ENCODE measurements at places on chromosomes 2 and 18.

DNA sequence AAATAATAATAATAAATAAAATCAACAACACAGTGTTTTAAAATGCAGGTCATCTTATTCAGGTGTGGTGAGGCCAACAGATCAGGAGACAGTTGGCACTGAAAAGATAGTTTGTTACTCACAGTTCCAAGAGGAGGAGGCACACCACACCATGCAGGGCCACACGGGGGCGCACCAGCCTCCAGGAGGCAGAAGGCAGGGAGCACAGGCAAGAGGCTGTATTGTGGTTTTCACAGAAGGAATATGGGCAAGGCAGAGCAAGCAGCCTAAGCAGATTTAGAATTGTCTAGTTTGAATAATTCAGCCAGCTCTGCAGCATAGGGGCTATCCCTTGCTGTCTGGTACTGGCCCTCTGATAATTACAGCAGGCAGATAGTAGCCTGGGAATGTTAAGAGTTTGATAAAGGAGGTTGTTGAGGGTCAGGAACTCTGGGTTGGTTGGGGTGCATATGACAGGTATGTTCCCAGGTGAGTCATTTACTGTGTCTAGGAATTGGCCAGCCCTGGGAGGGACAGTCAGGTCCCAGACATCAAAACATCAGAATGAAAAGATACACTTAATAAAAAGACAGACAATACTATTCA lies 31.3 kb downstream of the KIAA2012 start:
- DNase-seq = no peak

- DNase-seq = no peak
Observed at GRCh38 chr2:71067567-71068217, 756 bp upstream of the NAGK start.

- no peak for DNase-seq
Observed at GRCh38 chr2:203687165-203687564, 19.3 kb upstream of the CD28 start.

GRCh38 chr2:121140734-121141133 lies 144.3 kb downstream of the TFCP2L1 start:
- no peak for DNase-seq

DNA sequence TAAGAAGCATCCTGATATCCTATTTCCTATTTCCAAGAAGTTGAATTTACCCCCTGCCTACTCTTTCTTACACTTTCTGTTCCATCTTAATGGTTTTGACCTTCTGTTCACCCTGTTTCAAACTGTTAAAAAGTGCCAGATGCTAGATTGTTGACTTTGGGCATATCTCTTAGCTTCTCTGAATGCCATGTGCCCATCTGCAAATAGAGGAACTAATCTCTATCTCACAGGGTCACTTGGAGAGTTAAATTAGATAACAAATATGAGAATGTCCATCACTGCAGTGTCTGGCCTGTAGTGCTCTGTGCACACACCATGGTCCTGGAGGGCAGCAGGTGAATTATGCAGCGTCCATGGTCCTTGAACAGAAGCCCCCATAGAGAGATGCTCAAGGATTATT lies 83.8 kb downstream of the LRATD1 start:
- no peak for DNase-seq

GRCh38 chr2:171999161-171999560 lies 592 bp upstream of the METAP1D start:
- no peak for DNase-seq

GRCh38 chr18:78640246-78640995 lies 339.2 kb upstream of the SALL3 start:
- no peak for DNase-seq

DNA sequence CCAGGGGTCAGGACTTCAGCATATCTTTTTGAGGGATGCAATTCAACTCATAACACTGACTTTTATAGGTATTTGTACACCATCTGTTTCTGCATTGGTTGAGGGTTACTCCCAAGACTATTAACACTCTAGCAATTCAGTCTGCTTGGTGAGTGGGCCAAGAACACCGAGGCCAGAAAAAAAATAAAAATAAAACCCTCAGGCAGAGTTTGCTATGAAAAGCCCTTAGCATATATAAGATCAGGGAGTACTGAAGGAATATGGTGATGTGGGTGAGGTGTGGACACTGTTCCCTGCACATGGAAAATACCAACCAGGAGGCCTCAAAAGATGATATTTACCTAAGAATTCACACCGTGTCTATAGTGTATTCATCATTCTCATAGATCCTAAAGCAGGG lies 383.2 kb upstream of the UBE2E3 start:
- DNase-seq = no peak

DNA sequence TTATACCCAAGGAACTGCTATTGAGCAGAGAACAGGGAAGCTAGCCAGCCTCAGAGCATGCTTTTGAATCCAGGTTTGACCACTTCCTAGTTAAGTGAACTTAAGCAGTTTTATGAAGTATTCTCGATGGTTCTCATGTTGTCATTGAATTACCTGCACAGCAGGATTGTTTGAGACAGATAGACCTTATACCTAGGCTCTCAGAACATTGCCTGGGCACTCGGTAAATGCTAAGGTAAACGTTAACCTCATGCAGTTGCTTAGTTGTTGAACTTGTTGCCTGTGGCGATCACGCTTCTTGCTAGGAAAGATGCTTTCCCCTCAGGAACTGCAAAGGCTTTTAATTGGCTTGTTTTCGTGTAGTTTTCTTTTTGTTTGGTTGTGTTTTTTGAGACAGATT lies 34.0 kb upstream of the CHMP1B start:
- DNase-seq = no peak

- DNase-seq = no peak
Observed at GRCh38 chr2:15980605-15981098, 40.3 kb downstream of the MYCN start.

DNA sequence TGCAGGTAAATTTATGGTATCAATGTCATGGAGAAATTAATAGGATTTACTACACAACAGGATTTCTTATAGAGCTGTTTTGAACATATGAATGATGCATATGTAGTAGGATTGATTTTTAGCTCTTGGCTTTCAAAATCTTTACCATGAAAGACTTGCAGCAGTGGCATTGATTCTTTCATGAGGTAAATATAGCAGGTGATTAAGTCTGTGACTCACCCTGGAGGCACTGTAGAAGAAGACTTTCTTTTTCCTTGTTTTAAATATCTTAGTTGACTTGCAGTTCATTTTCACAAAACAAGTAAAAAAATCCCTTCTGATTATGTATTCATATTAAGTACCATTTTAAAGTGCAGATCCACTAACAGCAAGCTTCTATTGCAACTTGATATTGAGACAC lies 463.0 kb downstream of the FBXO15 start:
- no peak for DNase-seq

DNA sequence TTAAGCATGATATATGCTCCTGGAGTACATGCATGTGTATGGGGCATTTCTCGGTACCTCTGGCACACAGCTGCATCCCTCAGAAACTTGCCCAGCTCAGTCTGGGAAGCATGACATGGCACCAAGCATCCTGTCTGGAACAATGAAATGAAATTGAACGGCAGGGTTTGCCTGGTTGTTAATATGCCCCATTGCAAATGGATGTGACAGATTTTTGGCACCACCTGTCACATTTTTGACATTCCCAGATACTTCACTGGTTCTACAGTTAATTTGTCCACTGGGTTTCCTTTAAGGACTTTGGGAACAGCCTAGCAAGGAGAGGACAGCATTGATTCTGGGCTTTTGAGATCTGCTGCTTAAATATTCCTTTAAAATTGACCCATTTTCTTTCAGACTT lies 305.8 kb downstream of the TSN start:
- no peak for DNase-seq

DNA sequence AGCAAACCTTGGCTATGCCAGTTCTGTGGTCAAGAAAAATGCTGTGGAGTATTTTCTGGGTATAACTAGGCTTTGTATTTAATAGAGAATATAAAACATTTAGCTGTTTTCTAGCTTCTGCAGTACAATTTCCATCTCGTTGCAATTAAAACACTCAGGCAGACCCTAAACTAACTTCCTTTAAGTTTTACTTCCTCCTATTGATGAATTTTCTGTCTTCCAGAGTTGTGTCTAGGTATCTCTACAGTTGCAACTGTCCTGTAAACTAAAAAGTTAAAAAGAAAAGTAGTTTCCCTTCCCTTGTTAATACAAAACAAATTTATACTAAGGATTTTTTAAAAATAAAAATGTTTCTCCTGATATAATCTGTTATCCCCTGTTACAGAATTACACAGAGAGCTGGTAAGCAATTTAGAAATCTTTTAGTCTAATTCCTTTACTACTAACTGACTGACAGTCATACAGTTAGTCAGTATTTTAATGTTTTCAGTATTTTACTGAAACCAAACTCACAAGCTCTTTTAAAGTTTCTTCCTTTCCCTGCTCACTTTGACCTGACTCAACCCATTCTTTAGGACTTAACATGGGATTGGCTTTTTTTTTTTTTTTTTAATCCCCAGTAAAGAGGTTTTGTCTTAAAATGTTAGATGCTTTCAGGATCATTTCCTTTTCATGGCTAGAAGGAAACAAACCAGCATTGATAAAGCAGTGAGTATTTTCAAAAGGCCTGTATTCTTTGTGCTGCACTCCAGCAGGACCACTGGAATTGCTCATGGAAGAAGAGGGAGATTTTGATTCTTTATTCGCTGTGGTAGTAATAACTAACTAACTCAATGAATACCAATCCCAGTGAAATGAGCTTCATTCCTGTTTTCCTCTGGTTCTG lies 22.9 kb downstream of the ITGAV start:
- DNase-seq = no peak
